Activated CD4-positive, alpha-beta T cell treated with anti-CD3 and anti-CD28 coated beads, Interleukin-2, amount 50 U/mL, for 4 hours (primary cell): ENCODE measurements at places on chromosomes 5 and 9.

- DNase-seq: no peak
Observed at GRCh38 chr5:162573758-162574157, 506.2 kb downstream of the GABRG2 start.

GRCh38 chr9:101479338-101480030 lies 43.9 kb upstream of the ALDOB start:
- no peak for DNase-seq

GRCh38 chr5:90093751-90094485 lies 315.6 kb downstream of the CETN3 start:
- no peak for DNase-seq

DNA sequence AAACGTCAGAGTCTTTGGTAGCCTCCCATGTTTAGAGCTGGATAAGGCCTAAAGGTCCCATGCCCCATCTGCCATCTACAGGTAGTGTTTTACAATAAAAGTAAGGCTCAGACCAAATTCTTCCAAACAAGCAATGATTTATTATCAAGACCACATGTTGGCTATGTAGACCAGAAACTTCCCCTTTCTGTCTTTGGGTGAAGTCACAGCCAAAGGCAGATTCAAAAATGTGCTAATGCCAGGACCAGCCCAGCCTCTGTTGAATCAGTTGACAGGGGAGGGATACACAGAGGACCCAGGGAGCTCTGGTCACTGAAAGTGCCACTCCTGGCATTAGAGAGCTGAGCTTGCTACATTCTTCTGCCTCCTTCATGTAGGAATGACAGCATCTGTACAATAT lies 360.8 kb downstream of the NTRK2 start:
- no peak for DNase-seq

- DNase-seq: no peak
Observed at GRCh38 chr5:1554410-1554967, 30.7 kb upstream of the LPCAT1 start.

- DNase-seq: peak; percentile 72
Observed at GRCh38 chr5:151051066-151051930, 29.5 kb downstream of the TNIP1 start.

DNA sequence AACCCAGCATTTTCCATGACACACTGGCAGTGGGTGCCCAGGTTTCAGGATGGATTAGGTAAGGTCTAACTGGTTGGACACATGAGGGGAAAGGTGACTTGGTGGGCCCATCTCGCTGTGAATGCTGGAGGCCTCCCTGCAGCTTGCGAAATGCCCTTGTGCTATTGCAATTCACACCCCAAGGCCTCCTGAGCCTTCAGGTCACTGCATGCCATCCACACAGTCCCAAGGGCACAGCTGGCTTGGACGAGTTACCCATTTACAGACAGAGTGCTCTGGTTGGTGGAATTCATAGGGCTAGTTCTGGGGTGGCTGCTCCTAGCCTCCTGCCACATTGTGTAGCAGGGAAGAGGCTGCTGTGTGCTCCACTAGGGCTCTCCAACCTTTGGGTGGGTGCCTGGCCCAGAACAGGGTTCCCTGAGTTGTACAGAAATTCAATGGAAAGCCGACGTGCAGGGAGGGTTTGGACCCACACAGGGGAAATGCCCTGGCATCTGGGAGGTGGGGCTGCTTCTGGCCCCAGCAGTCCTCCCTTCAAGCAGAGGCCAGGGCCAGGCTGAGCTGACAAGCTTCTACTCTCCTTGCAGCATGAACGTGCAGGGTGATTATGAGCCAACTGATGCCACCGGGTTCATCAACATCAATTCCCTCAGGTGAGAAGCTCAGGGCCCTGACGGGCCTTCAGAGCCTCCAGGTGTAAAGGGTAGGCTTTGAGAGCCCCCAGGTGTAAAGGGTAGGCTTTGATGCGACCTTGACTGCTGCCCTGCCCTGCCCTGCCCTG lies 54.3 kb downstream of the ASS1 start:
- DNase-seq: no peak

DNA sequence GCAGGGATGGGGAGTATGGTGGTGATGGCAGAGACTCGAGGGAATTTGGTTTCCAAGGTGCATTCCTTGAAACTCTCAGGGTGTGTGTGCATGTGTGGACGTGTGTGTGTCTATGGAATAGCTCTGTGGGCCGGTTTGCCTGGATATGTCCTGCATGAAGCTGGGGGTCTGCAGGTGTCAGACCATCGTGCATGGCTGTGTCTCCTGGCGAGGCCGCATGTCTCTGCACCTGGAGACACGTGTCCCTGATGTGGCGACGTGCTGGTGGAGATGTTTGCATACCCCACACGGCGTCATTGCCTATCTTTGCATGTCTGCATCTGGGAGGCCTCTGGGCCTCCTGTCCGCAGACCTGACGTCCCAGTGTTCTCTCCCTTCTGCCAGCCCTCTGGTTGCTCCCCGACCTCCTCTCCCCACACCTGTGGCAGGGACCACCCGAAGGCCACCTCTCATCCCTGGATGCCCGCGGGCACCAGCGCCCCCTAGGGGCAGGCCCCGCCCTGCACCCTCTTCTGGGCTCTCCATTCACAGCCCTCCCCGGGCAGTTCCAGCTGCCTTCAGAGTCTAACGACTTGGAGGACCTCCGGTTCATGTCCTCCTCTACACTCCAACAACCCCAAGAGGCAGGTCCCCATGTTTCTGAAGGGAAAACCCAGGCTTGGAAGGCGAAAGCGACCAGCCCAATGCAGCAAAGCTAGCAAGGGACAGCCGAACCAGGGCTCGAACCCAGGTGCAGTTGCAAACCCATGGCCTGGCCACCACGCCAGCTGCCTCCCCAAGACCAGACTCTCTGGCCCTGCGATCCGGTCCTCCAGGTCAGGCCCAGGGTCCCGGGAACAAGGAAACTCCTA lies 88.6 kb downstream of the LMX1B start:
- peak; percentile 20 for DNase-seq

GRCh38 chr5:159503236-159503635 lies 172.9 kb upstream of the IL12B start:
- no peak for DNase-seq

GRCh38 chr9:116632990-116633838 lies 53.9 kb upstream of the TRIM32 start:
- DNase-seq: no peak

DNA sequence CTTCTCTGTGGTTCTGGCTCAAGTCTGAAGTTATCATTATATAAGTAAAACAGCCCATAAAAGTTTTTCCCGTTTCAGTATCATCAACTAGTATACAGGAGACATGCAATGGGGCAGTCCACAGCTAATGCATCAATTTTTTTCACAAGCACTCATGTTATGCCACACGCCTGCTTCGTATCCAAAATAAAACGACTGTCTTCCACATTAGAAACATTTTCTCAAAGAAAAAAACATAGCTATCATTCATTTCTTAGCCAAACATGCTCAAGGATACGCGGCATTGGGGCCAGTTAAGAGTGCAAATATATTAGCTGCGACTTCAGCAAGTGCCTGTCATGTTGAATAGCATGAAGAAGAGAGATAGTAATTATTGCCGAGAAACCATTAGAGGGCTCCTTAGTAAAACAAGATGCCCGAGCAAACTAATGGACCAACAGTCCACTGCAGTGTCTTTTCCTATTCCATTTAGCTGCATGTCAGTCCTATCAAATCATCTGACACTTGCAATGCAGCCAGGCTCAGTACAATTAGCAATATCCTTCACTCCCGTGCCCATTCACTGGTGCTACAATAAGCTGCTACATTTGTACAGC lies 68.5 kb downstream of the BNC2 start:
- DNase-seq: no peak
